Vagina (tissue), 2 donors: ENCODE measurements at places on chromosomes 6 and 20.

- peak overlapping the region; percentile 51 for H3K27ac ChIP-seq
- peaks cover 27% of the 10 kb centered on the region for H3K4me1 ChIP-seq
- no peak for DNase-seq
- H3K27me3 ChIP-seq = no peaks in the 10 kb centered on the region
- H3K36me3 ChIP-seq = no peaks in the 10 kb centered on the region
Measured at GRCh38 chr6:130679684-130680083, 147.5 kb upstream of the SMLR1 start.

DNA sequence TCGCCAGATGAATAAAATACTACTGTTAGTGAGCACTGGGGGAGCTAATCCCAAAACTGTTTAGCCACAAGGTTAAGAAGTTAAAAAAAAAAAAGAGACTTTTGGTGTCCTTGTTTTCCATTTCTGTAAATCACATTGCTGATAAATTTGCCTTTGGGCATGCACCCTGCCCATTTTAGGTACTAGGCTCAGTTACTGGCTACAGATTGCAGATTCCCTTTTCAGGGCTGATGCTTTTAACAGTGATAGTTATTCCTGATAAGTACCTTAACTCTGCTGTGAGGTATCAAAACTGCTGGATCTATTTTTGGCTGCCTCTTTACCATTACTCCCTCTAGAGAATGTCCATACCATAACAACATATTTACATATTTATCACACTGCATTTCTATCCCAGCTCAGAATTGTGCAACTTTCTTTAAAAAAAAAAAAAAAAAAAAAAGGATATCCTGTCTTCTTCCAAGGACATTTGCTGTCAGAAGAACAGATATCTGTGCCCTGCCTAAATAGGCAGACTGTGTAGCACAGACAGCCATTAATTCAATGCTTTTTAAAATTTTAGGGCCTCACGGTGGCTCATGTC lies 94.5 kb downstream of the SSR1 start:
- no peak for DNase-seq
- H3K27ac ChIP-seq = no peak overlapping the region
- no peaks in the 10 kb centered on the region for H3K27me3 ChIP-seq
- H3K36me3 ChIP-seq = peaks cover 5% of the 10 kb centered on the region
- H3K4me1 ChIP-seq = peaks cover 44% of the 10 kb centered on the region
- no peak overlapping the region for H3K4me3 ChIP-seq

- no peak overlapping the region for H3K4me3 ChIP-seq
- no peak for DNase-seq
- H3K27me3 ChIP-seq = no peaks in the 10 kb centered on the region
- H3K27ac ChIP-seq = no peak overlapping the region
- H3K4me1 ChIP-seq = no peaks in the 10 kb centered on the region
Measured at GRCh38 chr6:84062519-84063154, 29.1 kb downstream of the MRAP2 start.

DNA sequence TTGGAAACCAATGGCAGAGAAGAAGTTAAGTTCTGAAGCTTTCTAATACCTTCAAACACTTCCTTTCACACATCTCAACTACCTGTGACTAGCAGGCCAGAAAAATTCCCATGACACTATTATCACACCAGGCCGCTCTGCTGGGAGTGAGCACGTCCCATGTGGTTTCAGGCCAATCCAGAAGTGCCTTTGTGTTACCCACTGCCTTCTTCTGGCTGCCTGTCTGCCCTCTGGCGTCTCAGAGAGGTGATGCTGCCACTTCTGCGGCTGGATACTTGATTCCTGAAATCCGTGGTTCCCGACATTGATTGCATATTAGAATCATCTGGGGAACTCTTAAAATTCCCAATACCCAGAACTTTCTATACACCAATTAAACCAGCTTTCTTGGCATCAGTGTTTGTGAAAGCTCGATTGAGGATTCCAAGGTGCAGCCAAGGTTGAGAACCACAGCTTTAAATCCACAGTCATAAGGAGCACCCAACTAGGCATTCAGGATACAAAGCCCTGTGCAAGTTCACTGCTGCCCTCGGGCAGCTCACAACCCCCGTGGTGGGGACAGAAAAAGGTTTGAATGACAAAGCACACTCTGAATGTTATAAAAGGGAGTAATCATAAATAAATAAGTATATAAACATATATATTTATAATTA lies 65.6 kb downstream of the STMND1 start:
- DNase-seq = no peak
- H3K27me3 ChIP-seq = no peaks in the 10 kb centered on the region
- no peaks in the 10 kb centered on the region for H3K4me1 ChIP-seq
- H3K36me3 ChIP-seq = no peaks in the 10 kb centered on the region
- H3K4me3 ChIP-seq = no peak overlapping the region

DNA sequence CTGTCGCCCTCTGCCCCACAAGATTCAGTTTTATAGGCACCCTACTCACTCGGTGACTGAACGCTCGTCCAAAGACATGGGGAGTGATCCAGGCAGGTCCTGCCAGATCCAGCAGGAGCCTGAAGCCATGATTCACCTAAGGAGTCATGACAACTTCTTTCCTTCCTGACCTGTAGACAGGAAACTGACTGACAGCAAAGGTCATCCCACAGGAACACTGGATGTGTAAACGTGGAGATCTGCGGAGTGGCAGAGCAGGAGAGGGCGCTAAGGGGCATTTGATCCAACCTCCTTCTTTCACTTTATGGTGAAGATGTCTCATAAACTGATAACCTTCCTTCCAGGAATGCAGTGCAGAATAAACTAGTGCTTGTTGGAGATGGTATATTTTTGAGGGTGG lies 192.2 kb downstream of the GJA10 start:
- H3K4me3 ChIP-seq = no peak overlapping the region
- H3K27me3 ChIP-seq = no peaks in the 10 kb centered on the region
- H3K4me1 ChIP-seq = peaks cover 10% of the 10 kb centered on the region
- no peak for DNase-seq

DNA sequence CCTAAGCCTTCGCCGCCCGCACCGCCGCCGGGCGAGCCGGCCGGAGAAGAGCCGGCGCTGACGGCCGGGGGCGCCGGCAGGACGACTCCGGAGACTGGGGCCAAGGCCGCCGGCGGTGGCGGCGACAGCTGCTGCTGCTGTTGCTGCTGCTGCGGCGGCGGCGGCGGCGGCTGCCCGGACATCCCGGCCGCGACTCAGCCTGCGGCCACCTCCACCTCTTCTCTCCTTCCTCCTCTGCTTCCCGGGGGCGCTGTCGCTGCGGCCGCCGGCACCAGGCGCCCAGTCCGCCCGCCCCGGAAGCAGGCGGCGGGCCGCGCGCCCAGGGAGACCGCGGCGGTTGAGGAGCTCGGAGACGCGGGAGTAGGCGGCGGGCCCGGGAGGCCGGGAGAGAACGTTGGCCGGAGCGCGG lies 307 bp downstream of the RANBP9 start:
- H3K27me3 ChIP-seq = no peaks in the 10 kb centered on the region
- H3K4me3 ChIP-seq = peak overlapping the region; percentile 81
- peaks cover 41% of the 10 kb centered on the region for H3K4me1 ChIP-seq
- peak overlapping the region; percentile 84 for H3K27ac ChIP-seq

- H3K4me1 ChIP-seq = peaks cover 7% of the 10 kb centered on the region
- H3K4me3 ChIP-seq = no peak overlapping the region
- no peaks in the 10 kb centered on the region for H3K27me3 ChIP-seq
Measured at GRCh38 chr6:143595251-143596036, 82.3 kb upstream of the PHACTR2 start.

- H3K27ac ChIP-seq = no peak overlapping the region
- no peak for DNase-seq
- H3K27me3 ChIP-seq = no peaks in the 10 kb centered on the region
Measured at GRCh38 chr20:62258499-62259293, 20.4 kb downstream of the OSBPL2 start.

DNA sequence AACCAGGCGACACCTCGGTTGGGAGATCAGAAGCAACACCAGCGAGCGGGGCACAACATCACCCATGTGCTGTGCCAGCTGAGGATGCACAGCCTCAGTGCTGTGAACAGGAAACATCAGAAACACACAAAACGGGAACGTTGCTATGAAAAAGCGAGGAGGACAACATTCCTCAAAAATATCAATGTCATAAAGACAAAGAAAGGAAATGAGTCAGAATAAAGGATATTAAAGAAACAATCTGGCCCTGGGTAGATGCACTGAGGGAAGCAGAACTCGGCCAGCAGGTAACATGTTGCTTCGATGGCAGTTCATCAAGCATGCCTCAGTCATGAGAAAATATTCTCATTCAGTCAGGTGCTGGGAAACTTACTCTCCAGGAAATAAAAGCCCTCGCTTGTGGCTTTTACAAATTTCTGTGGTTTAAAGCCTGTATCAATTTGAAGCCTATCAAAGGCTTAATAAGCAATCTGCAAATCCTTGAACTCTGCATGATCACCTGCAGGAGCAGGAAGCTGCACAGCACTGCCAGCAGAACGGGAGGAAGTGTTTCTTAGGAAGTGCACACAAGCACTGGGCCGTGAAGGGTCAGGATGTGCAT lies 77.5 kb downstream of the GINS1 start:
- no peaks in the 10 kb centered on the region for H3K4me1 ChIP-seq
- H3K4me3 ChIP-seq = no peak overlapping the region

DNA sequence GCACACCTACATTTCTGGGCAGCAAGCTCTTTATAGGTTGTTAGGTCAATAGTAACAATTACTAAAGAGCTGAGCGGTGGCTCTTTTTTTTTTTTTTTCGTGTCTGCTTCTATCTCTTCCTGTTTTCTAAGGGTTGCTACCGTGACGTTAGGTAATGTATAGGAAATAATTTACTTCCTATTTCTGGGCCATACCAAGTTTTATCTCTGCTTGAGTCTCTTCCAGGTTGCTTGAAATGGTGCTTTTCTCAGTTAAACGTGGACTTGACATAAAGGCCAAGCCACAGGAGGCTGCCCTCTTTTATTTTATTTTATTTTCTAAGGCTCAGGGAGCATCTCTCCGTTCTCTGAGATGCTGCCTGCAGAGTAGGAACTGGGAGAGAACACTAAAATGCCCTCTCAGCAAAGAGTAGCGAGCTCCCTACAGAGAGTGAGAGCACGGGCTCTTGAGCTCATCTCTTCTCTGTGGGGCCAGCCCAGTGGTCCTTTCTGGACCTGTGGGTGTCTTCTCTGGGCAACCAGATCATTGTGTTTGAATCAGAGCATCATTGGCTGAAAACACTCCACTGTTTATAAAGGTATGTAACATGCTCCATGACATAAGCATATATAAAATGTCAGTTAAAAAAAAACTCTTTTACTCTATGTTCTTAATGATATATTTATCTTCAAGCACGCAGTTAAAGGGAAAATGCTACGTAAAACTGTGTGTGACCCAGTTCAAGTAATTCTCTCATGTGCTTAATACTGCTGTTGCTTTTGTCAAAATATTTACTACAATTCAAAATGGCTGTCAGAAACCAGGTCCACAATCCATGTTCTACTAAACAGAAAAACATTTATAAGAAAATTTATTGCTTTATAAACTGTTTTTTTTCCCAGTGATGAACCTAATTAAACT lies at the start of gene ZNF831:
TSS of gene ZNF831 (plus strand) at position 191 of the 900 bp plus-strand sequence. CDS start 27,199 bp downstream, outside the sequence.
- no peaks in the 10 kb centered on the region for H3K36me3 ChIP-seq
- H3K4me1 ChIP-seq = no peaks in the 10 kb centered on the region
- H3K27ac ChIP-seq = no peak within 1 kb of the TSS

DNA sequence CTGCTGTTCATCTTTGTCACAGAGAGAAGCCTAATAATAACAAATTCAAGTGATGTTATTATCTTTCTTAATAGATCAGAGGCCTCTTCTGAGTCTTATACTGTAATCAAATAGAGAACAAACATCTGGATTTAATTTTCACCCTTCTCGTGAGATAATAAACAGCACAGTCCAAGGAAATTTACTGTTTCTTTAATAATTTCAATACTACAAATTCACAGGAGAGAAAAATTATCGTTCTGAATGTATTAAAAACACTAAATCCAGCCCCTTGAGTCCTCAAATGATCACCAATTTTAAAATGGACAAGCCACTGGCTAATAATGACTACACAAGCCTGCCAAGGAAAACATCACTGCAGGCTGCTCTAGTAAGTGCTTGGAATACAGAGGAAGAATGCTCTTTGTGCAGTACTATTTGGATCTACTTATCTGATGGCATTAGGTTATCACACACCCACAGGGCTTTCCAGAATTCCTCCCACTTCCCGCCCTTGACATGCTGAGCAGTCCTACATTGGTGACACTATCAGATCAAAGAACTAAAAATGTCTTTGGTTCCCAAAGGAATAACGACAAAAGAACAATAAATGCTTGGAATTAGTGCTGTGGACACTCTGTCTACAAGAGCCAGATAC lies 38.1 kb downstream of the SYNE1 start:
- H3K4me1 ChIP-seq = no peaks in the 10 kb centered on the region
- peak overlapping the region; percentile 65 for H3K27ac ChIP-seq
- no peak overlapping the region for H3K4me3 ChIP-seq
- no peak for DNase-seq
- no peaks in the 10 kb centered on the region for H3K27me3 ChIP-seq

GRCh38 chr6:114998492-114998891 lies 655.7 kb upstream of the HS3ST5 start:
- no peak for DNase-seq
- H3K4me1 ChIP-seq = no peaks in the 10 kb centered on the region
- no peak overlapping the region for H3K27ac ChIP-seq
- no peaks in the 10 kb centered on the region for H3K36me3 ChIP-seq
- H3K4me3 ChIP-seq = no peak overlapping the region

- no peak overlapping the region for H3K4me3 ChIP-seq
- no peak overlapping the region for H3K27ac ChIP-seq
- DNase-seq = no peak
- no peaks in the 10 kb centered on the region for H3K4me1 ChIP-seq
Measured at GRCh38 chr6:54515013-54515412, 206.8 kb downstream of the TINAG start.

DNA sequence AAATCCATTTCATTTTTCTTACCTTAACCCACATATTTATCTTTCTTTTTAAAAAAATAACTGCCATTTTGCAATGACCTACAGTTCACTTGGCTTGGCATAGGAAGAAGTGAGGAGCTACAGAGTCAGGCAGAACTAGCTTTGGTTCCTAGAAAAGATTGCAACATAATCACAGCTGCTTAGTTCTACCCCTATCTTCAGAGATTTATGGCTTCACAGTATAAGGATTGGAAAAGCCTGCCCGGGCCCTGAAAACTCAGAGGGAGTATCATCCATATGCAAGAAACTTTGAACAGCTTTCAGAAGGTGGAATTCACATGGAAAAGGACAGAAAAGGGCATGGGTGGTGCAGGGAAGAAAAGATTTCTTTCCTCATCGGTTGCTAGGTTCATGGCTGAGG lies 774.3 kb upstream of the CHD6 start:
- H3K36me3 ChIP-seq = no peaks in the 10 kb centered on the region
- no peak overlapping the region for H3K4me3 ChIP-seq
- DNase-seq = no peak
- H3K27ac ChIP-seq = no peak overlapping the region
- no peaks in the 10 kb centered on the region for H3K27me3 ChIP-seq
- H3K4me1 ChIP-seq = no peaks in the 10 kb centered on the region

GRCh38 chr6:157556144-157556645 lies 175.2 kb downstream of the ZDHHC14 start:
- H3K36me3 ChIP-seq = no peaks in the 10 kb centered on the region
- no peak overlapping the region for H3K27ac ChIP-seq
- H3K4me3 ChIP-seq = no peak overlapping the region
- no peaks in the 10 kb centered on the region for H3K27me3 ChIP-seq
- H3K4me1 ChIP-seq = peaks cover 4% of the 10 kb centered on the region
